Mesenteric fat pad (tissue), 1 donor: ENCODE measurements at places on chromosomes 6 and 20. TPM values are rescaled to one million over a fixed set of nuclear protein-coding genes. Genes with fewer than 3 reads are reported as not detected.

Gene CRISP2
- not detected for total RNA-seq

Gene LPA
- total RNA-seq, result not detected

Gene OPRM1
- not detected for total RNA-seq

Gene GTSF1L
- not detected for total RNA-seq

Gene SLC22A2
- not detected for total RNA-seq

Gene LKAAEAR1
- not detected for total RNA-seq

Gene SLC2A4RG
- total RNA-seq, result 62.0 TPM

Gene GPLD1
- 11.0 TPM for total RNA-seq

Gene DTD1
- 26.5 TPM for total RNA-seq

Gene COL12A1
- total RNA-seq, result 376 TPM

Gene IRF4
- 6.3 TPM for total RNA-seq
